EH (cell line): ENCODE measurements at places on chromosomes 16 and 17.
A peak's percentile ranks its signal among the peaks of the same experiment; 100 is the strongest.

GRCh38 chr16:82350560-82350959, 180.5 kb upstream of the MPHOSPH6 start:
- no peak for DNase-seq

DNA sequence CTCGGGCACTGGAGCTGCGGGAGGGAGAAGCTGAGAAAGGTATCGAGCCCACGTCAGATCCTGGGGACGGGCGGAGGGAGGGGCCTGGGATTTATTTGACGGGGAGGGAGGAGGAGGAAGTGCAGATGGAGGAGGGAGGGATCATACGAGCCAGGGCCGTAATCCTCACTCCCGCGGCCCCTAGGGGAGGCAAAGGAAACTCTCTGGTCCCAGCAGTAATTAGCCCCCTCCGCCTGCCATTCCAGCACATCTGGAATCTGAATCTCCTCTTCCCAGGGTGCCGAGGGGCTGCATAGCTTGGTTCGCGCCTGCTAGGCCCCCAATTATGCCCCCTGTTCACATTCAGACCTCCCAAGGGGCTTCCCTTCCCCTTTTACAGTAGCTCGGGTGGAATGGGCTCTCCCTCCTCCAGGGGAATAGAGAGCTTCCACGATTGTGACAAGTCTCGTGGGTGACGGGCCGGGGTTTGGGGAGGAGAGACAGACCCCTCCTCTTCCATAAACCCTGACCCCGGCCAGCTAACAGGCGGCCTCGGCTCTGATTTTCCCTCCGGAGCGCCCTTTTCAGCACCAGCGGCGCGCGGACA, at the start of gene SEZ6L2:
Gene SEZ6L2 (minus strand): TSS at position 35 of the 586 bp plus-strand sequence. CDS start 531 bp downstream, outside the sequence.
- peak; percentile 96 for DNase-seq

DNA sequence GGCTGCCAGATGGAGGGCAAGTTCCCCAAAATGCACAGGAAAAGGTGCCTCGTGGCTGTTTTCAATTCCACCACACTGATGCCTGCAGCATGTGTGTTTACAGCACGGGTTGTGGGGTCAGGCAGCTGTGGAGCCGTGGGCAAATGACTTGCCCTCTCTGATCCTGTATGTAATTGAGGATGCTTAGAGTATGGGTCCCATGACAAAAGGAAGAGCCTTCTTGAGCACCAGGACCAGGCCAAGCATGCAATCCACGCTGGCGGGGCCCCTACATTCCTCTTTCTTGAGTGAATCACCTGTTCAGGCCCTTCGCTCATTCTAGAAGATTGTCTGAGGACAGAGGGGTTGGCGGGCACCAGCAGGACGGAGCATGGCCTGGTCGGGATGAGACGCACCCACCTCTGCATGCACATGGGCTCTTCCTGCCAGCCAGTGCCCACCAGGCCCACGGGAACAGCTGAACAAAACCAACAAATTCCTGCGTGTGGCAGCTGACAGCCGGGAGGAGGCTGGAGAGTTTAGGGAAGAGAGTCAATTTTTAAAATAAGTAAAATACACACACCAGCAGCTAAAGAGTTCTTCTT, 1.4 kb upstream of the CTRB2 start:
- no peak for DNase-seq

- peak; percentile 47 for DNase-seq
Measured at GRCh38 chr16:85195900-85196772, 83.9 kb upstream of the CIBAR2 start.

DNA sequence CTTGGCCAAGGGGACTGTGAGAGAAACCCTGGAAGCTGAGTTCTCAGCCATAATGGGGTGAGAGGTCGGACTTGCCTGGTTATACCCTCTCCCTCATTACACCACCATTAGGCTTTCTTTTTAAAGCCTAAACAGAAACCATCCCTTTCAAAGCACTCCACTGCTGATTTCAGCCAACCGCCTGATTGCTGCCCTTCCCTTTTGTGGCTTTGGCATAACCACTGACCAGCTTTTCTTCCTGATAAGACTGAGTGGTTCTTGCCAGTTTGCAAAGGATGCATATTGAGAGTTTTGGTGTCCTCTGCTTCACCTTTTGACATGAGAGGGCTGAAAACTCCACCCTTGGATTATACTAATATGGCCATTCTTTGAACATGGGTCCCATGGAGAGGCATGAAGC, 308.2 kb upstream of the GOT2 start:
- no peak for DNase-seq

GRCh38 chr17:83119987-83120864, 40.8 kb downstream of the METRNL start:
- DNase-seq = no peak

DNA sequence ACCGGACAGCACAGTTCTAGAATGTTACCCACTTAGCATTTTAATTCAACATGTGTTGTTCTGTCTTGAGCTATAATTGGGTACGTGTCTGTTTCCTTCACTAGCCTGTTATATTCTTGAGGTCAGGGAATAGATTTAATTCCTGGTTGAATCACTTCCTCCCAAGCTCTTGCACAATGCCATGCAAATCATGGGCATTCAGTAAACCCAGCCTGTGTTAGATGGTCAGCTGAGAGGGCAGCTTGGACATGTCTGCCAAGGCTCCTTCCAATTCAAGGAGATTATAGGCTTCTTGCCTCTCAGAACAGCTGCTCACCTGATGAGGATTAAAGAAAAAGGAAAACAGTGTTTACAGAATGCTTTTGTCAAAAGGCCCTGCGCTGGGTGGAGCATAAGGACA, 12.6 kb downstream of the C1QTNF1 start:
- peak; percentile 93 for DNase-seq

GRCh38 chr17:63132459-63132911, 166.4 kb downstream of the TANC2 start:
- no peak for DNase-seq

DNA sequence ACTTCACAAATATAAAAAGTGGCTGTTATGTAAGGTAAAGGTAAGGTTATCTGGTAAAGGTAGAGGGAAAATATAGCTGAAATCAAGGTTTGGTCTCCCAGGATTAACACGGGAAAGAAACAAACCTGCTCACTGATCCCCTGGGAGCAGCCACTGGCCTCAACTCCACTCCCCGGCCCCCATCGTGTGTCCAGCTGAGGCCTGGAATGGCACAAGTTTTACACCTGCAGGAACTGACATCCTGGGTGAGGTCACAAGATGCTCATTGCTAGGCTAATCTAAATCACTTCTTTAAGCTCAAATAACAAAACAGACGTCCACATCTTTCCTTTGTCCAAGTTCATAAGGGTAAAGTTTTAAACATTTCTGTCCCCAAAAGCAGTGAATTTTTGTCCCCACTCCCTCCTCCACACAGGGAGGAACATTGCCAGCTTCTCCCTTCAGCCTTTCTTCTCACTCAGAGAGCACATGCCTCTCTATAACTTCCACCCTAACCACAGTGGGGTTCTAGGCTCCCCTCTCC, 46.3 kb downstream of the ERN1 start:
- DNase-seq = no peak

GRCh38 chr17:5281814-5282641, at the start of gene RABEP1:
Gene RABEP1 (plus strand): TSS chr17:5282284. CDS start chr17:5282487, 203 bp downstream.
- DNase-seq = peak; percentile 89

GRCh38 chr16:84501077-84501735, 3.3 kb downstream of the MEAK7 start:
- DNase-seq = peak; percentile 66

DNA sequence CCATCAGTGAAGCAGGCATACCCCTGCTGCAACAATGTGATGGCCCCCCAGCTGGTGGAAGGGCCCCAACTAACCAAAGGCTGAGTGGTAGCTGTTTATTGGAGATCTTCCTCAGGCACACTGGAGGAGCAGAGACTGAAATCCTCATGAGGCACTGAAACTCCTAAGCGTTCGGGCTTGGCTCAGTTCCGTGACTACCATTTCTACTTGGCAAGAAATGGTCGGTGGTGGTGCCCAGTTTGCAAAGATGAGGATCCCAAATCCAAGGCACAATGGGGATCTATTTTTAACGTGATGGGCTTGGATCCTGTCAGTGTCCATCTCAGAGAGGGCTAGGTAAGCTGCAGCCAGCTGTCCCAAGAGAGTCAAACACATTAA, 82.8 kb downstream of the TNFRSF13B start:
- no peak for DNase-seq

GRCh38 chr16:58837950-58838349, 103.8 kb upstream of the GOT2 start:
- no peak for DNase-seq

GRCh38 chr16:1054660-1055556, 17.6 kb upstream of the SSTR5 start:
- peak; percentile 50 for DNase-seq

DNA sequence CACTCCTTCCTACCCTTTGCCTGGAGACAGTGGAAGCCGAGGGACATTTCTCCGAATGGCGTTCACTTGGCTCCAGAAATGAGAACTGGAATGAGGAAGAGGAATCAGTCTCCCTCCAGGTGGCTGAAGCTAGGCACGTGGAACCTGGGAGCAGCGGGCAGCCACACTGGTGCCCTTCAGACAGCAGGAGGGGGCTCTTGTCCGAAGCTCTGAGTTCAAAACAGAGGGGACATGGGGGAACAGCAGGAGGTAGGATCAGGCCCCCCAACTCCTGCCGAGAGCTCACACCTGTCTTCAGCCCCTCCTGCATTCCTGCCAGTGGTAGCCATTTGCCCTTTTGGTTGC, 41.5 kb downstream of the TMEM235 start:
- no peak for DNase-seq

DNA sequence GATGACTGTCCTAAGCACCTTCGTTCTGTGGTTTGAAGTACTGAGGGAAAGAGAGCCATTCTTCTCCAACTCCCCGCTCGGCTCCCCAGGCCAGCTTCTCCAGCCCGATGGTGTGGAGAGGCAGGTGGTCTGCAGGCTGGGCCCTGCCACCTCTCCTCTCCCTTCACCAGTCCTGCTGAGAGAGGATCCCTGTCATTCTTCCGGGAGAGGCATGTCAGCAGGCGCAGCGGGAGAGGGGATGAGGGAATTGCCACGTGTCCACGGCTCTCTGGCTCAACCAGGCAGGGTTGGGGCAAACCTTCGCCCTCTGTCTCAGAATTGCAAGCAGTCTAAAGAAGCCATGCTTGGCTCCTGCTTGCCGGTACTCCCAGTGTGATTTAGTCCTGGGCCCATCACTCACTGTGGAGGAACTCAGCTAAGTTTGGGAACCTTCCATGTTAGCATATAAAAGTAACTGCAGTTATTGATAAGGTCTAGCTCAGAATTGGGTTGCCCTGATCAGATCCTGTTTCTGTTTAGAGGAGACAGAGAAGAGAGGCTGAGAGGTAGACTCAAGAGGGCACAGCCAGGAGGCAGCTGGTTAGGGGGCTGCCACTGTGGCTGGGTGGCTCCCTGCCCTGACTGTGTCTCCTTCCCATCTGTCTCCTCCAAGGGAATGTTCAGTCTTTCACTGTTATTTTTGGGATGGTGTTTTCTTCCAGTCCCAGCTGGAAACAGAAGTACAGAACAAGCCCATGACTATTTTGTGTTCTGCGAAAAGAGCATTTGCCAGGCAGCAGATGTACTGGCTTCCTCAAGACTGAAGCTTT, 17.4 kb downstream of the HS3ST3B1 start:
- no peak for DNase-seq

- DNase-seq = no peak
Measured at GRCh38 chr17:31554930-31555329, 163.5 kb downstream of the RAB11FIP4 start.

DNA sequence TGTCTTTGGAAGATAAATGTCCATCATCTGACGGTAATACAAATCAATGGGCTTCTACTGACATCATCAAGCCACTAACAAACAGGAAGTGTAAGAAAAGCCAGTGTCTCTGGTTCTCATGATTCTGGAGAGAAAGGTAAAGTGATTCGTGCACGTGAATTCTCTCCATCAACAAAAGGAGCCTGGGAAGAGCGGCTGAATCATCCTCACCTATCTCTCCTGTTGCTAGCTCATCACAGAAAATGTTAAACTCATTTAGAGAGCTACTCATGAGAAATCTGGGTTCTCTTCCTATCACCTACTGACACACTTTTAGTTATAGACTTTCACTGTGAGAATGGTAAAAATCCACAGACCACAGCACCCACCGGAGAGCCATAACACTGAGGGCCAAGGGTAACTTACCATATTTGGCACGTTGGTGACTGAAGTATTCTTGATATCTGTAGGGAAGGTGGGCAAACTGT, 70.3 kb downstream of the CREBBP start:
- no peak for DNase-seq

GRCh38 chr16:31063843-31064611, 10.0 kb downstream of the ZNF668 start:
- DNase-seq = no peak

- DNase-seq = no peak
Measured at GRCh38 chr17:30559656-30560055, 82.4 kb downstream of the GOSR1 start.

DNA sequence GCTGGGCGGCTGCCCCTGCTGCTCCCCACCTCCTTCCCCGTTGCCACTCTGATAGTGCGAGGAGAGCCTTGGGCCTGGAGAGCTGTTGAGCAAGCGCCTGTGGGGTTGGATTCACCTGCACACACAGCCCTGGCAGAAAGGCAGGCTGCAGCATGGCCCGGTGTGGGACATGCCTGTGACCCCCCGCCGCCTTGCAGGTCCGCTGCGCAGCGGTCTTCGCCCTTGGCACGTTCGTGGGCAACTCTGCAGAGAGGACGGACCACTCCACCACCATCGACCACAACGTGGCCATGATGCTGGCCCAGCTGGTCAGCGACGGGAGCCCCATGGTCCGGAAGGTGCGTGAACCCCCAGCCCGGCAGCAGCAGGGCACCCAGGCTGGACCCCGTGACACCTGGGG, 106.8 kb upstream of the CHMP6 start:
- DNase-seq = no peak

GRCh38 chr16:23922406-23922805, 86.6 kb downstream of the PRKCB start:
- no peak for DNase-seq

- DNase-seq = no peak
Measured at GRCh38 chr17:60164164-60164563, 14.4 kb downstream of the CA4 start.

DNA sequence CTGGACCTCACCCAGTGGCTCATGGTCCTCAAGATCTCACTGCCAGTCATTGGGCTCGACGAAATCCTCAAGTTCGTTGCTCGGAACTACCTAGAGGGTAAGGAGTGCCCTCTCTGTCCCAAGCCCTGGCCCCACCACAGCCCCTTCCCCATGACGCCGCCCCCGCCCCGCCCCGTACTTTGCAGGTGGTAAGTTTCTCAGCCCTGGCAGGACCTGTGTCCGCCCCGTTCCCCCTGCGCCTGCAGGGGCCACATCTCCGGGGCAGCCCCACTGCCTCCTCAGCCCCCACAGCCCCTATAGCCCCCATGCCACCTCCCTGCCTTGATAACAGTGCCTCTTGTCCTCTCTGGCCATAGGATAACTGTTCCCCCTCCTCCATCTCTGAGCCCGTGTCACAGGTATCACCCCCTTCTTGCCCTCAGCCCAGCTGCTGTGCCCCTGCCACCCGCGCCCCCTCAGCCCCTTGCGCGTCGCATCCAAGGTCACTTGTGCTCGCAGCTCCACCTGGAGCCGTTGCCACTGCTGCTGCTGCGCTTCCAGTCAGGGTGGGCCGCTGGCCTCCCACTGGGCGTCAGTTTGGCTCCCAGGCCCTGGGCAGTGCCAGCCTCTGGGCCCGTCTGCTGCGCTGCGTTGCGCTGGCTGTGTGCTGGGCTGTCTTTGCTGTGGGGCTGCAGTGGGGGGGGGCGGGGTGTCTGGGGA, 21.5 kb downstream of the RABEP2 start:
- DNase-seq = no peak
